ENCODE measurements at places on chromosomes 13 and 19.

DNA sequence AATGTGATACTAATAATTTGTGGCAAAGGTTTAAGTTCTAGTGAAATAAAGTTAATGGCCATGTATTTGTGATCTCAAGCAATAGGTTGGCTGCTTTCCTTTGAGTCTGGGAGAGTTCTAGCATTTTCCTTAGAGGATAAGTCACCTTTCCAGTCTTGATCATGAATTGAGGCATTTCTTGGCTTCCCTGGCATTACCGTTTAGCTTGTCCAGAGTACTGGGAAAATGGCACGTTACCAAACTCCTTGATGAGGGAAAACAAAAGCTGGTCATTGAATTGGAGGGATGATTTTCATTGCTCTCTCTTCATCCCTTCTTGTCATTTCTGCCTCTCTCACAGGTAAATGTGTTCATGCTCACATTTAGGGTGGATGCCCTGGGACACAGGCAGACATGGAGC lies 34.0 kb upstream of the SPRY2 start:
- no peak for DNase-seq

DNA sequence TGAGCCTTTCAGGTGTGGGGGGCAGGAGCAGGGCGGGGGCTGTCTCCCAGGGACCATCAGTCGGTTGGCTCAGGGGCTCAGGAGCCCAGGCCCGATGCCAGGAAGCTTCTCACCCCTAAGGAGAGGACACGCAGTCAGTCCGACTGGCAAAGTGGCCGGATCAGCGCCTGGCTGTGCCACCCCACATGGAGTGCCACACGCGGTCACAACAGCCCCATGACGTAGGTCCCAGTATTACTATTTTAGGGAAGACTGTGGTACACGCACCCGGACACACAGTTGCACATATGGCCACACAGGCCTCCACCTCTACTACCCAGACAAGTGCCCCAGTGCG lies 29.3 kb upstream of the GRTP1 start:
- DNase-seq = peak; percentile 15

DNA sequence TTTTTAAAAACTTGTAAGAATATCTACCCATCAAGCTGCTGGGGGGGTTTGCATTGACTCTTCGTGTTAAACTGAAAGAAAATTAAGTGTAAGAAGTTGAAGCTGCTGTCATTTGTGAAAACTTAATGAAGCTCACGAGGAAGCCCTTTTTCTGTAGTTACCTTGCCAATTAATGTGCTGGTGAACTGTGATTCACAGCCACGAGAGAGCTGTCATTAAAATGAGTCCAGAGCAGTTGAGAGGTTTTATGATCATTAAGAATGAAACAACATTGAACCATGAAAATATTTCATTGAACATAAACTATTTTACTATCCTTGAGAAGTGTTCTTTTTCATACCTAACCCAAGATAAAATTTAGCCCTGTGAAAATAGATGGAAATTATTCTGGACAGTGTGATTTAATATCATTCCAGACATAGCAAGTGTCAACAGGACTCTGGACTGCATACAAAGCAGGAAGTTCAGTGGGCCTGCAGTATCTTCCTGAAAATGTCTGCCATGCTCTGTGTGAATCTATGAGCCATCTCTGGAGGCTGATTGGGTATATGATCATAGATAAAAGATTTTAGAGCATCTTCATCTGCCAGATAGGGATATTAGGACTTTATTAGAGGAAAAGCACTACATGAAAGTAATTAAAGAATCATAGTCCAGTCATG lies 53.8 kb downstream of the DPY19L3 start:
- no peak for DNase-seq

GRCh38 chr19:34793565-34793964 lies 20.6 kb upstream of the ZNF599 start:
- DNase-seq = no peak

DNA sequence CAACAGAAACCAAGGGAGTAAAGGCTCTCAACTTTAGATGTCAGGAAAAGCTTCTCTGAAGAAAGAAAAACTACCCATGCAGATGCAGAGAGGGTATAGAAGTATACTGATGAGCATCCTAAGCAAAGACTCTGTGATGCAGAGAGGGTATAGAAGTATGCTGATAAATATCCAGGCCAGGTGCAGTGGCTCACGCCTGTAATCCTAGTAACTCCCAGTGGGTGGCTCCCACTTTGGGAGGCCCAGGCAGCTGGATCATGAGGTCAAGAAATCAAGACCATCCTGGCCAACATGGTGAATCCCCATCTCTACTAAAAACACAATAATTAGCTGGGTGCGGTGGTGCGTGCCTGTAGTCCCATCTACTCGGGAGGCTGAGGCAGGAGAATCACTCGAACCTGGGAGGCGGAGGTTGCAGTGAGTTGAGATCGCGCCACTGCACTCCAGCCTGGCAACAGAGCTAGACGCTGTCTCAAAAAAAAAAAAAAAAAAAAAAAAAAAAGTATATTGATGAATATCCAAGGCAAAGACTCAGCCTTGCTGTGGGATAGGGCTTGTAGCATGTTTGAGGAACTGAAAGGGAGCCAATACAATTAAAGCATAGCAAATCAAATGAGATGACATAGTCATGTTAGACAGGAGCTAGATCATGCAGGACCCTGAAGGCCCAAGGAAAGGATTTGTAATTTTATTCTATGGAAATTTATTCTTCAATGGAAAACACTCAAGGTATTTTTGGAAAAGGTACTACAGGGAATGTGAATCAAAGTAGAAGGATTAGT lies 14.9 kb downstream of the UBL3 start:
- DNase-seq = no peak
